NCI-H2081 treated with DMSO at 0.1 percent for 48 hours (cell line): ENCODE measurements at places on chromosomes 11 and 22.
A peak's percentile ranks its signal among the peaks of the same experiment; 100 is the strongest.

DNA sequence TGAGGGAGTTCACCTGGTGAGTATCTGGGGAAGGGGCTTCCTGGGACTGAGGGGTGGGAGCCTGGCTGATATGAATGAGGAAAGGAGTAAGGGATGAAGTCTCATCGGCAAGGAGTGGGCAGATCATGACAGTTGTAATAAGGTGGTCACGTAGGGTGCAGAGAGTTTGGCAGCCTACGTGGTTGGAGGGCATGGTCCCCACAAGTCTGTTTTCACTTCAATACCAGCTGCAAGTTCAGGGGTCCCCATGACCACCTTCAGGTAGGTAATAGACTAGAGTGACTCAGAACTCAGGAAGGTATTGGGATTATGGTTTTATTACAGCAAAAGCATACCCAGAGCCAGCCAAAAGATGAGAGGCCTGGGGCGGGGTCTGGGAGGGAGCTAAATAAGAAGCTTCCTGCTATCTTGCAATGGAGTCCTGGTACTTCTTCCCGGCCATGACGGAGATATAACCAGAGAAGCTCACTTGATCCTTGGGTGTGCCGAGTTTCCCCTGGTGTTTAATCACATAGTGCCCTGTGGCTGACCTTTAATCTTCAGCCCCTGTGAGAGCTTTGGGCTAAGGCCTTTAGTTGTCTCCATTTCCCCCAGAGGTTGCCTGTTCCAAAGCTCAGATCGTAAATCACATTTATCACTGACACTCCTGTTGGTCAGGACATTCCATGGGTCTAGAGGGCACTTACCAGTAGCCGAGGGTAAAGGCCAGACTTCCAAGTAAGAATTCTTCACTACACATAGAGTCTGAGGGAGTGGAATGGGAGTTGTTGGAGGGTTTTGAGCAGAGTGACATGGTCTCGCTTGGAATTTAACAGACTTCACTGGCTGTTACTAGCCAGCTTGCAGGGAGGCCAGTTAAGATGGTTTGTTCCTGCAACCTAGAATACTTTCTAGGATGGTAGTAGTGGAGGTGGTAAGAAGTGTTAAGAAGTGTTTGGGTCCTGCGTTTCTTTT is 9.1 kb downstream of the SLC3A2 start:
- no peak for DNase-seq

DNA sequence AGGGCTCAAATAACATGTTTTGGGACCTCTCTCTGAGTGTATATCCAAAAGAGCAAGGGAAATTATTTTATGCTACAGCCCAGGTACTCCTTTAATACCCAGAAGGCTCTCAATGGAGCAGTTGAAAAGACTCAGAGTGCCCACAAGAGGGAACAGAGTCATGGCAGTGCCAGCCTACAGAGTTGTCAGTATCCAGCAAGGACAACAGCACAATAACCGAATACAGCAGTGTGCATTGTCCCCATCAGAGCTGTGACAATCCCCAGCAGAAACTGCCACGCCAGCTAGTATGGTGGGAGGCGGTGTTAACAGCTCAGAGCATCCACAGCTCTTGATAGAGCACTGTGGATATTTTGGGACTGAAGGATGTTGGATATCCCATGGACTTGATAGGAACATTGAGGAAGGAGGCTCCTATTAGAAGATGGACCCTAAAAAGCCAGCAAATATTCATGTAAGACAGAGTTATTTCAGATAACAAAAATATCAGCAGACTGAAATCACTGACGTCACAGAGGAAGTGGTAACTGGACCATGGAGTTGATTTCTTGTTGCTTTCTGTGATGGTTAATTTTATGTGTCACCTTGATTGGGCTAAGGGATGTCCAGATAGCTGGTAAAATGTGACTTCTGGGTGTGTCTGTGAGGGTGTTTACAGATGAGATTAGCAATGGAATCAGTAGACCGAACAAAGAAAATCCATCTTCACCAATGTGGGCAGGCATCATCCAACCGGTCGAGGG is 17.7 kb upstream of the PAFAH1B2 start:
- DNase-seq, result no peak

- DNase-seq, result no peak
Measured at GRCh38 chr22:37288521-37288920, 6.2 kb downstream of the CYTH4 start.

DNA sequence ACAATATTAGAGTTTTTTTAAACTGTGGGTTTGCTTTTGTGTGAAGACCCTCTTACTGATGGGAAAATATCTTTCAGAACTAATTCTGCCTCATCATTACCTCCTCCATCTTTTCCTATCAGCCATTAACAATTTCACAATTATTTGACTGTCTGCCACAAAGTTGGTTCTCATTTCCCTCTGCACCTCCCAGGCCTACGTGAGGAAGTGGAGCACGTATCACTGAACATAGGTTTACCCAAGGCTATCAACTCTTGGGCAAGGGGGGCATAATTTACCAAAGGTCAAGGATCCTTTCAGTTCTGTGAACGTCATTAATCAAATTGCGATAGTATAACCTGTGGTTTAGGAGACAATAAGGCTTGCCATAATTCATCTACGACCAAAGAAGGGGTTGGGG is 60.0 kb downstream of the LIF start:
- no peak for DNase-seq

GRCh38 chr11:93653080-93653479 is 8.4 kb upstream of the CEP295 start:
- no peak for DNase-seq

DNA sequence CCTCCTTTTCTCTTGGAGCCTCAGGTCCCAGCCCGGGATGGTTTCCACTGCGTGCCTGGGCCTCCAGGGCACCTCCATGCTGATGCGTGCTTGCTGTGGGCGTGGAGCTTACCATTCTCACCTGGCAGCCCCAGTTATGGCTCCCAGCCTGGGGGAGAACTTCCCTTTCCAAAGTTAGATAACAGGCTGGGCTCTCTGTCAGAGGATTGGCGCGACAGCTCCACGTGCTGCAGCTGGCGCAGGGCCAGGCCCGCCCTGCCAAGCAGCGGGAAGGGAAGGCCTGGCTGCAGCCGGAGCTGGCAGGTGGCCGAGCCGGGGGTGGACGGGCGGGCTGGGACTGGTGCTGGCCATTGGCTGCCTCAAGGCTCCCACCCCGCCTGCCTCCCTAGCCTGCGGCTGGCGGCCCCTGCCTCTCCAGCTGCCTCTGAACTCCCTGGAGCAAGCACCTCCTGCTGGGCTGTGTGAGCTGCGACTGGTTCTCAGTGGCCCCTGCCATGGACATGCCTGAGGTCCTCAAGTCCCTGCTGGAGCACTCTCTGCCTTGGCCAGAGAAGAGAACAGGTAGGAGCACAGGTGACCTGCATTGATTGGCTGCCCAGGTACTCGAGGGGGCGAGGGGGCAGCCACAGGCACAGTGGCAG is 14.6 kb upstream of the TEF start:
- DNase-seq, result peak; percentile 80

DNA sequence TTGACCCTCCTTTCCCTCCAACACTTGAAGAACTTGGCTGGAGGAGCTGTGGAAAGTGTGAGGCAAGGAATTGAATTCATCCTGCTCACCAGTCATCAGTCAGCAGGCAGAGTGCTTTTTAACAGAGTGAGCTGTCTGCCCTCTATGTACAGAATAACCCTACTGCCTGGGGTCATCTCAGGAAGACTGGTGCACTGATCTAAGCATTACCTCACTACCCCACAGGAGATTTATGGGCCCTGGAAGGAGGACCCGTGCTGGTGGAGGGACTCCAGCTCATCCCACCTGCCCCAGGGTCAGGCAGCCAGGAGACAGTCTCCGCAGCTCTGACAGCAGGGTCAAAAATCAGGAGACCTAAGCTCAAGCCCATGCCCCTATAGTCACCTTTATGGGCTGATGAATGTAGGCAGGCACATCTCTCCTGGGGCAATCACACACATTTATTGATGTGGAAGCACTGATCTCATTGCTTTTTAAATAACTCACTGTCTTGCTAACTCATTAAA is 270.8 kb upstream of the SESN3 start:
- no peak for DNase-seq

DNA sequence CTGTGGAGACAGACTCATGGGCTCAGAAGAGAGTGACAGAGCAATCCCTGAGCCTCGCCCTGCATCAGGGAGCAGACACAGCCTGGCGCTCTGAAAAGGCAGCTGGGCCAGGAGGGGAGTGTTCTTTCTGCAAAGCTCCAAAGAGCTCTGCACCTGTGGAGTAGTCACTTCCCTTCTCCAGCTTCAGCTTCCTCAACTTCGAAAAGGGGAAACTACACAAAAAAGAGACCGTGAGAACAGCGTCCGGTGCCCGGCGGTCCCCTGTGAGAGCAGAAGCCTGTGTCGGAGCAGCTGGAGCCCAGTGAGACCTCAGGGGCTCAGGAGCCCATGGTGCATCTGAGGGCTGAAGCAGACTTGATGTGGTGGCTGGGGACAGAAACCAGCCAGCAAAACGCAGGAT is 35.1 kb downstream of the TP53I11 start:
- DNase-seq, result no peak

- DNase-seq, result no peak
Measured at GRCh38 chr11:130478881-130479280, 30.4 kb downstream of the ADAMTS15 start.

- no peak for DNase-seq
Measured at GRCh38 chr11:86978756-86979608, 23.8 kb upstream of the FZD4 start.

DNA sequence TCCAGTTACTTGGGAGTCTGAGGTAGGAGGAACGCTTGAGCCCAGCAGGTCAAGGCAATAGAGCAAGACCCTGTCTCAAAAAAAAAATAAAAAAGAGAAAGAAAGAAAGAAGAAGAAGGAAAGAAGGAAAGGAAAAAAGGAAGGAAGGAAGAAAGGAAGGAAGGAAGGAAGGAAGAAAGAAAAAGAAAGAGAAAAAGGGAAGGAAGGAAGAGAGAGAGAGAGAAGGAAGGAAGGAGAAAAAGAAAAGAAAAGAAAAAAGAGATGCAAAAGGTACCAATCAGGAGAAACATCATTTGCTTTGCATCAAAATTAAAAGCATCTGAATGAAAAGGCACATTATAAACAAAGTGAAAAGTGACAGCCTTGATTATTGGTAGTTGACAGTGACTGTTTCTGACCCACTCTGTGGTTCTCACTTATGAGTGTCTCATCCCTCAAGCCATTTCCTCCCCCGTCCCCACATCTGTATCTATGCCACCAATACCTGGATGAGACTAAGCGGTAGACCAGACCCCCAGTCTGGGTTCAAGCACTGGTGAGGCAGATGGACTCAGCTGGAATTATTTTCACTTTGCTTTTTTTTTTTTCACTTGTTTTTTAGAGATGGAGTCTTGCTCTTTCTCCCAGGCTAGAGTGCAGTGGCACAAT is 33.0 kb upstream of the XBP1 start:
- no peak for DNase-seq

DNA sequence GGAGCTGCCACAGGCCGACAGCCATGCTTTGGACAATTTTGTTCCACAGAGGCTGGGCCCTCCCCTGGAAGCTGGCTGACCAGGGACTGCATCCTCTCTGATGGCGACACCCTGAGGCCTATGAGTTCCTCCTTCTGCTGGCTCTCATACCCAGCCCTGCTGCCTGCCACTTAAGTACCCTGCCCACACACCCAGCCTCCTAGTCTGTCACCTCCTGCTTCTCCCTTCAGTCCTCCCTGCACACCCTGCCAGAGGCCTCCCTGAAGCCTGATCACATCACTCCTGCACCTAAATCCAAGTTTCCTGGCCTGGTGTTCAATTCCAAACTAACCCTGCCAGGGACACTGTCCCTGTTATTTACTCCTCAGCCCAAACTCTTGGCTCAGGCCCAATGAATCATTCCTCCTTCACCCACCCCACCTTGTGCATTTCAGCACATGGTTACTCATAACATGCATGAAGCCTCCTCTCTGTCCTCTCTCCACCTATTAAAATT is 136.7 kb upstream of the NECTIN1 start:
- DNase-seq, result no peak

GRCh38 chr11:118156531-118157185 is 4.0 kb upstream of the SCN4B start:
- DNase-seq, result no peak

GRCh38 chr22:31615491-31615860 is 46.5 kb downstream of the PISD start:
- DNase-seq, result no peak

GRCh38 chr22:23609983-23610781 is 21.9 kb downstream of the DRICH1 start:
- DNase-seq, result no peak

GRCh38 chr22:39237318-39238100 is 7.3 kb downstream of the PDGFB start:
- DNase-seq, result no peak

GRCh38 chr22:27850000-27850521 is 48.5 kb upstream of the MN1 start:
- no peak for DNase-seq

GRCh38 chr22:20198557-20199319 is 47.9 kb upstream of the CCDC188 start:
- DNase-seq, result no peak

- no peak for DNase-seq
Measured at GRCh38 chr11:130473056-130473794, 24.8 kb downstream of the ADAMTS15 start.

DNA sequence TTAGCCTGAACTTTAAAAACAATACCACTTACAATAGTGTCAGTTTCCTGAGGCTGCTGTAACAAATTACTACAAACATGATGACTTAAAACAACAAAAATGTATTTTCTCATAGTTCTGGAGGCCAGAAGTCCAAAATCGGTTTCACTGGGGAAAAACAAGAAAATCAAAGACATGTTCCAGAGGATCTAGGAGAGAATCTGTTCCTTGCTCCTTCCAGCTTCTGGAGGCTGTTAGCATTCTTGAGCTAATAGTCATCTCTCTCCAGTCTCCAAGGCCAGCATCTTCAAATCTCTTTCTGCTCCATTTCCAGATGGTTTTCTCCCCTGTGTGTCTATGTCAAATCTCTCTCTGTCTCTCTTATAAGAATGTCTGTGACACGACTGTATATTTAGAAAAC is 67.6 kb upstream of the TEAD1 start:
- no peak for DNase-seq
